ENCODE measurements at places on chromosomes 16 and 17.

- DNase-seq: peak; percentile 98
Measured at GRCh38 chr17:19753051-19753509, 5.0 kb upstream of the ALDH3A1 start.

- no peak for DNase-seq
Measured at GRCh38 chr16:13100970-13101369, 199.6 kb downstream of the SHISA9 start.

GRCh38 chr16:87458424-87458915 is 34.4 kb downstream of the ZCCHC14 start:
- no peak for DNase-seq

- no peak for DNase-seq
Measured at GRCh38 chr16:71569621-71570020, 7.3 kb downstream of the TAT start.

DNA sequence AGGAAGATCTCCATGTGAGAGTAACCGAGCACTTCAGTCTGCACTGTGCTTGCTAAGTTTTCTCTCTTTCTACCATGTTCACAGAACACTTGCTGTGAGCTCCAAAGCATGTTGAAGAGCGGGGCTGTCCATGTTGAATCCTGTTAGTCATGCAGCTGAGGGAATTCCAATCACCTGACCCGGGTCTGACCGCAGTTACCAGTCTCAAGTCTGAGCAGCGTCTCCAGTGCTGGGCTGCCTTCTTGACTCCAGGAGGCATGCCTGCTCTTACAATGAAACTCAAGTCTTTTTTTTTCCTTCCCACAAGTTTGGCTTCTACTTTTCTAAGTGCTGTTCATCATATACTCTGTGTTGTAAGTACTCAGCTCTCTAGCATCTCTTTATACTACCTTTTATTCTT is 44.3 kb downstream of the HOXB1 start:
- peak; percentile 98 for DNase-seq

GRCh38 chr17:47838636-47839035 is 2.4 kb downstream of the SCRN2 start:
- no peak for DNase-seq

DNA sequence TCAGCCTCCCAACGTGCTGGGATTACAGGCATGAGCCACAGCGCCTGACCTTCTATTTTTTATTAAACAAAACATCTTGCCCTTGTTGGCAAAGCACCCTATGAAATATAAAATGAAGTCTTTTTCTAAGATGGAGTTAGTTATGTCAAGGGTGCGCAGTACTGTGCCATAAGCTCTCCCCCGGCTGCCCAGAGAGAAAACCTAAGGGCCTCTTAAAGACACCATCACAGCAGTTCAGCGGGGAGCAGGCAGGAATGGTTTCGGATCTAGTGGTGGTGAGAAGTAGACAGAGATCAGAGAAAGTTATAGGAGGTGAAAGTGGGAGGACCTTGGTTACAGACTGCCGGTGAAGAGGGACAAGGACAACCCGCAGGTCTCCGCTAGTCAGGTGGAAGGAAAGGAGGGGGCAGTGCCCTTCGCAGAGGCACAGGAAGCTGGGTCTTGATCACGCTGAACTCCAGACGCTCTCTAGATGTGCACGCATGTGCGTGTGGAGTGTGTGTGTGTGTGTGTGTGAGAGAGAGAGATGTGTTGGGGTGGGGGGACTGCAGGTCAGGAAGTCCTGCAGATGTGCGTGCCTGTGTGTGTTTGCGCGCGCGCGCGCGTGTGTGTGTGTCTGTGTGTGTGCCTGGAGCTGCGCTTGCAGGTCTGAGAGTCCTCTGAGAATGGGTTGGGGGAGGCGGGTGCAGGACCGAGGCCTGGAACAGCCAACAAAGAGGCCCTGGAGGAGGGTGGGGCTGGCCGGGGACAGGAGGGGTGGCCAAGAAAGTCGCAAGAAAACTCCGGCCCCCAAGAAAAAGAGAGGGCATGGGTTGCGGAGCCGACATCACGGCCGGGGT is 748 bp upstream of the CMTM3 start:
- DNase-seq: peak; percentile 70

- no peak for DNase-seq
Measured at GRCh38 chr16:12066823-12067222, 90.3 kb downstream of the SNX29 start.

- DNase-seq: no peak
Measured at GRCh38 chr17:29563816-29564215, 3.0 kb downstream of the ABHD15 start.

DNA sequence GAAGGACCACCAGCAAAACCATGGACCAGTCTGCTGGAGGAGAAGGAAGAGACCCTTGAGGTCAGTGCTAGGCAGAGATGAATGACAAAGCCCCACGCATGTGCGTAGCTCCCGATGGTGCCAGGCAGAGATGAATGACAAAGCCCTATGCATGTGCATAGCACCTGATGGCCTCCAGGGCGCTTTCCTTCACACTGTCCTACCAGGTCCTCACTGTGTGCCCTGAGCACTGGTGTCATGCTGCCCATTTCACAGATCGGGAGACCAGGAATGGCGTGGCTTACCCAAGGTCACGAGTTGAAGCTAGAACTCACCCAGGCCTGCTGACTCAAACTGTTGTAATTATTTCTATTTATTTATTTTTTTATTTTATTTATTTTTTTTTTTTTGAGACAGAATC is 149.6 kb downstream of the KATNIP start:
- DNase-seq: no peak

DNA sequence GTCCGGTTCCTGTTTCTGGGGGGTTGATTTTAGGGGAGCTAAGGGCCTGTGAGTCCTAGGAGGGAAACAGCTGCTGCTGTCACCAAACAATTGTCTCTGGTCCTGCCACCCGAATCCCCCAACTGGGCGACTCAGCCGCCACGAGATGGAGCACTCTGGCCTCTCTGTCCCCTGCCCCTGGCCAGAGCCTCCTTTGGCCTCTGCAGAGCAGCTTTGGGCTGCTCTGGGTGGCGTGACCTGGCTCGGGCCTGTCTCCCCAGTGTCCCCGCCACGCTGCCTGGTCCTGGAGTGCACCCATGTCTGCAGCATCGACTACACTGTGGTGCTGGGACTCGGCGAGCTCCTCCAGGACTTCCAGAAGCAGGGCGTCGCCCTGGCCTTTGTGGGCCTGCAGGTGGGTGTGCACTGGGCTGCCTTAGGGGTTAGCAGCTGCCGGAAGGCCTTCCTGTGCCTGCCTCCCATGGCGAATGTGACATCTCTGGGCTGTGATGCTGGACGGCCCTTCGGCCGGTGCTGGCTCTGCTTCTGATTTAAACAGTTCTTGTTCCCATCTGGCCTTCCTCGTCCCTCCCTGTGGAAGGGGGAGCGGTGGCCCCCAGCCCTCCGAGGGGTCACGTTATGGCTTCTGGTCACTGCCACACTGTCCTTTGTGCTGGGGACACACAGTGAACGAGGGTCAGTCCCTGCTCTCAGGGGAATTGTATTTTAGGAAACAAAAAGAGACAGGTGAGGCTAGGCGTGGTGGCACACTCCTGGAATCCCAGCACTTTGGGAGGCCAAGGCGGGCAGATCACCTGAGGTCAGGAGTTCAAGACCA is 11.6 kb upstream of the RNF213 start:
- DNase-seq: no peak

- no peak for DNase-seq
Measured at GRCh38 chr17:3956327-3956957, 7.8 kb downstream of the ATP2A3 start.

GRCh38 chr17:1264196-1264595 is 6.0 kb upstream of the BHLHA9 start:
- no peak for DNase-seq

DNA sequence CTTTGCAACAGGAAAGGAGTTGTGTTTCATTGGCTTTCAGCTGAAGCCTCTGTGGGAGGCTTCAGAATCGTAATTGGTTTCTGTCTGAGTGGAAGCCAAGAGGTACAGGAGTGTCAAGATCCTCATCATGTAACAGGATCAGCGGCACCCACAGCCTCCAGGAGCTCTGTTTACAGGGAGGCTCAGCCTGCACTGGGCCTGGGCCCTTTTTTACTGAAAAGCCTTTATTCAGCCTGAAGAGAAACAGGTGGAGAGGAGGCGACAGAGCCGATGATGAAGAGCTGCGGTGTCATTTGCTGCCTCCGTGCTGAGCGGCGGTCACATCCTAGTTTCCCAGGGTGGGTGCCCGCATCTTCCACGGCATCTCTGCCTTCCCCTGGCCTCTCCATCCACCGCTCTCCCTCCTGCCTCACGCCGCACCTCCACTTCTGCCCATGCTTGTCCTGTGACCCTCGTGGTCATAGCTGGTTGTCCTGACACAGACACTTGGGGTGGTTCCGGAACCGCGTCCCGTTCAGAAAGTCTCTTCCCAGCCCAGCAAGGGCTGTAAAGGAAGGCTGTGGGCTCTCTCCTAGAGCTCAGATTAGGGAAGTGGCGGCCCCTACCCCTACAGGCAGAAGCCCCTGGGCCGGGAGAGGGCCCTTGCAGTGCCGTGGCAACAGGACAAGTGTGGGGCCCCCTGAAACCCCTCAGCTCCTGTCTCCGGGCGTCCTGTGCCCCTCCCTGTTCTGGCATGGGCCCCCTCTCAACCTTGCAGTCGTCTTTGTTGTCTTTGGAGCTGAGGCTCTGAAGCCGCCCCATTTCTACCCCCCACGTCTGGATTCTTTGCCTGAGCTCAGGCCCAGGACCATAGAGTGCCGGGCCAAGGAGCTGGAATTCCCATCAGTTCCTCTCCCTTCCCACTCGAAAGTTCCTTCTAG is 53.9 kb upstream of the CHMP6 start:
- no peak for DNase-seq

DNA sequence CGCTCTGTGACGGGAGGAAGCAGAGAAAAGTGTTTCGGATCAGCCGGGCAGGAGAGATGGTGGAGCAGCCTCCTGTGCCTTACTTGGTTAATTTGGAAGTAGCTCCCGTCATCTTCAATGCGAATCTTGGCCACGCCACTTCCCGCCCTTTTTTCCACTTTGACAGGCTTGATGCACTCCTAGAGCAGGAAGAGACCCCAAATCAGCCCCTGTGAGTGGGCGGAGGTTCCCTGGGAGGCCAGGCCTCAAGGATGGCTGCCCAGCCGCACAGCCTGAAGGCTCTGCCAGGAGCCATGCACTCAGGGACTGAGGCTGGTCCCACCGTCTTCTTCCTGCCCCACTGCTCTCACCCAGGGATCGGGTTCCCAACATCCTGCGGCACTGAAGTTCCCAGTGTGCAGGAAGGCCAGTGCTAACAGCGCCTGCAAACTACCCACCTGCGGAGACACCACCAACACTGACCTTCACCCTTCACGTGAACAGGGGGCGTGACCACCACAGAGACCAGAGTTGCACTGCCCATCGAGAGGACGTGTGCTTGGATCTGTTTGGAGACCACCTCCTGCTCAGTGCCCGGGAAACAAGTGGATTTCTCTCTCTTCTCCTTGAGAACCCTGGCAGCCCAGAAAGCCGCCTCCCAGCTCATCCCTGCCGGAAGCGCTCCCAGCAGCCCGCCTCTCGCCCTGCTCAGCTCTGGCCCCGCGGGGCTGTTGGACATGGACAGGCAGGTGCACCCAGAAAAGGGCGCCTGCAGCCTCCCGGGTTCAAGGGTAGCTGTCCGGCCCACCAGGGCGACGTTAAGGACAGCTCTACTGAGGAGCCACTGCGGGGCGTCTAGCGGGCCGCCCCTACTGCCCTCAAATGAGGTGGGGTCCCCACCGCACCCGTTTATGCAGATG is 988 bp downstream of the CIAO3 start:
- DNase-seq: peak; percentile 35

- no peak for DNase-seq
Measured at GRCh38 chr17:36136036-36136435, 32.4 kb downstream of the CCL4 start.

GRCh38 chr17:51508048-51508447 is 247.7 kb downstream of the UTP18 start:
- no peak for DNase-seq

DNA sequence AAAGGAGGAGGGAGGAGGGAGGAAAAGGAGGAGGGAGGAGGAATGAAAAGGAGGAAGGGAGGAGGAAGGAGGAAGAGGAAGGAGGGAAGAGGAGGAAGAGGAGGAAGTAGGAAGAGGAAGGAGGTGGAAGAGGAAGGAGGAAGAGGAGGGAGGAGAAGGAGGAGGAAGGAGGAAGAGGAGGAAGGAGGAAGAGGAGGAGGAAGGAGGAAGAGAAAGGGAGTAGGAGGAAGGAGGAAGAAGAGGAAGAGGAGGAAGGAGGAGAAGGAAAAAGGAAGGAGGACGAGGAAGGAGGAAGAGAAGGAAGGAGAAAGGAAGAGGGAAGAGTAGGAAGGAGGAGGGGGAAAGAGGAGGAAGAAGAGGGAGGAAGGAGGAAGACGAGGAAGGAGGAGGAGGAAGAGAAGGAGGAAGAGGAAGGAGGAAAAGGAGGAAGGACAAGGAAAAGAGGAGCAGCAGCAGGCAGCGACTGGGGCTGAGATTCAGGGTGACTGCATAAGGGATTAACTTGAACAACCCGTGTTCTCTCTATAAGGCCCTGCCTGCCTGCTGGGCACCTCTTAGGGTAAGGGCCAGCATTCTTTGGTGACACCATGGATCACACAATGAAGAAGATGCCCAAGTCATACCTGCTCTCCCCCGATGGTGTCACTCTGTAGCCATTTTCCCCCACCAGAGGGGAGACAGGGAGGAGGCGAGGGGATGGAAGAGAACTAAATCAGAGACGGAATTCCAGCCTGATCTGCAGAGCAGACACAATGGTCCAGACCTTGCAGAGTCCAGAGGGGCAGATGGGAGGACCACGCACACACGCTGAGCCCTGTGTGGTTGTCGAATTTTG is 1.4 kb upstream of the IL34 start:
- DNase-seq: no peak

DNA sequence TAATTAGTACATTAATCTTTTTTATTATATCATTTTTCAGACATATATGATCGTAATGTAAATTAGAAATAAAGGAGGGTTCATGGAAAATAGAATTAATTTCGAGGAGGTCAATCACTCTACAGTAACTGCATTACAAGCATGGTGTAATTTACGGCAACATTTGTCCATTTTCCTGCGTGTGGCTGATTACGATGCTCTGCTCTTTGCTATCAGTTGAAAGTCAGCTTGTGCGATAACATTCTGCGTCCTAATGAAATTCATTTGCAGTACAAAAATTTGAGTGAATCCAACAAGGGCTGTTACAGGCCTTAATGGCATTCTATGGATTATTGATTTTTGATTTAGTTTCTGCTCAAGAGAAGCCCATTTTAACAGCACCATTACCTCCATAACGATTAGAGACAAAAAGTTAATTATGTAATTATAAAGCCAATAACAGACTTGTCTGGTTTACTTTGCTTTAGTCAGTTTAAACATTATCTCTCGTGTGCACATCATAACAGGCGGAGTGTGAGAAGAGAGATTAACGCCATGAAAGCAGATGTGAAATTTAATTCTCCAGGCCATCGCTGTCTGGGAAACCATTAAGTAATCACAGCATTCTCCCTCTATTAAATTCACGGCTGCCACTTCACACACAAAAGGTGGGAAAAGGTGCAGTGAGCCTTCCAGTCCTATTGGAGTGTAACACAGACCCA is 256.4 kb upstream of the IRX3 start:
- DNase-seq: no peak
